Stimulated activated CD8-positive, alpha-beta memory T cell treated with anti-CD3 and anti-CD28 coated beads, Interleukin-7, amount 100 ng/mL, for 1 hour (primary cell): ENCODE measurements at places on chromosomes 7 and 10.

DNA sequence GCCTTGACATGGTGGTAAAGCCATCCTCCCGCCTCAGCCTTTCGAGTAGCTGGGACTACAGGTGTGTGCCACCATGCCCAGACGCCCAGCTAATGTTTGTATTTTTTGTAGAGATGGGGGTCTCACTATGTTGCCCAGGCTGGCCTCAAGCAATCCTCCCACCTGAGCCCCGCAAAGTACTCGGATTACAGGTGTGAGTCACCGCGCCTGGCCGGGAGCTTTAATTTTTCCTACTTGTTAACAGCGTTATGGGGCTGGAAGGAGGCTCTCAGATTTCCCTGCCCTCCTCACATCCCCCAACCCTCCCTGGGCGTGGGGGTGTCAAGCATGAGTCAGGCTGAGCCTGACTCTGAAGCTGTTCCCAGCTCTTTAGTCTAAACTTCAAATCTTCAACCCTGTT, 8.3 kb downstream of the ALKBH4 start:
- no peak for DNase-seq

DNA sequence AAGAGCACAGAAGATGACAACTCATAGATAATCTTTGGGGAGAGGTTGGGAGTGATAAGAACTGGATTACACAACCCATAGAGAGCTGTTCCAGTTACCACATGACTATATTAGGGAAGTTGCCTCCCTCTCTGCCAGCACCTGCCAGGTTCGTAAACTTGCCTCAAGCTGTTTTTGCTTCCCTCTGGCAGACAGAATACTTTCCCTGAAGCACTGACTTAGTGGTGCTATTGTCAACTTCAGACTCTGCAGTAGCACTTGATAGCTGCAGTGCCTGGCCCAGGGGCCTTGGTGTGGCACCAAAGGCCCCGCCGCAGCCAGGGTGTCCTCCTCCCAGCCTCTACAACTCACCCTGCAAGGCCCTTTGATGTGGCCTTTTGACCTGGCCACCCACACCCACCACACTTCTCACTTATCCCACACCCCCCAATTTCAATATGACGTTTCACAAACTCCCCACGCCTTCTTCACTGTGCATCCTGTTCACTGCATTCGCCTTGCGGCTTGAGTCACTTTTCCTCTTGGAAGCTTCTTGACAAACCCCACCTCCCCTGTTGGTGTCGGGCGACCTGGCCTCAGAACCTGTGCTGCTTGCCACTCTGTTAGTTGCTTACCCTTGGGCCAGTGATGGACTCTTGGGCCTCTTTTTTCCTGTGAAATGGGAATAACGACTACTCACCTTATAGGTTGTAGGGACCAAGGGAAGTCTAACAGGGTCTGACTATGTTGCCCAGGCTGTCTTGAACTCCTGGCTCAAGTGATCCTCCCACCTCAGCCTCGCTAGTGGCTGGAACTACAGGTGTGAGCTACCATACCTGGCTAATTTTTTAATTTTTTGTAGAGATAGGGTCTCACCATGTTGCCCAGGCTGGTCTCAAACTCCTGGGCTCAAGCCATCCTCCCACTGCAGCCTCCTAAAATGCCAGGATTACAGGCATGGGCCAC, 50.2 kb upstream of the PODXL start:
- DNase-seq, result no peak

- no peak for DNase-seq
These were observed 6.4 kb upstream of the PRKCQ start for GRCh38 chr10:6586501-6586900.

DNA sequence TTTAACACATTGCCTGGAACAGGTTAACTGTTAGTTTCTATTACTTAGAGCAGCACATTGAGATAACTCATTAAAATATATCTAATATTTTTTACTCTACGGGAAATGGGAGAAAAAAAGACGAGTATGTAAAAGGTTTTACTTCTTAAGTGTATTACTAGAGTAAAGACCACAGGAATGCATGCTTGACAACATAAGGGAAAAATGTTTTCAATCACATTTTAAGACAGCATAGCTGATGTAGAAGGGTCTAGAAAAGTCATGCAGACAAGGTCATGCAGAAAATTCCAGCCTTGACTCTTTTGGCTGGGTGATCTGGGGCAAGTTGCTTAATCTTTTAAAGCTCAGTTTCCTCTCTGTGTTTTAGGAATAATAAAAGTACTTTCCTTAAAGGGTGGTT, 806.2 kb downstream of the CNTNAP2 start:
- DNase-seq, result no peak

- no peak for DNase-seq
These were observed 25.1 kb upstream of the LAMB1 start for GRCh38 chr7:108028111-108028510.

GRCh38 chr7:108589874-108590273, 20.2 kb downstream of the DNAJB9 start:
- no peak for DNase-seq

GRCh38 chr7:117074378-117074777, 121.1 kb downstream of the ST7 start:
- DNase-seq, result no peak

GRCh38 chr7:117873310-117874190, at the start of gene CTTNBP2:
TSS of gene CTTNBP2 (minus strand) at chr7:117873441. CDS start at chr7:117873415, 26 bp downstream.
- no peak for DNase-seq

DNA sequence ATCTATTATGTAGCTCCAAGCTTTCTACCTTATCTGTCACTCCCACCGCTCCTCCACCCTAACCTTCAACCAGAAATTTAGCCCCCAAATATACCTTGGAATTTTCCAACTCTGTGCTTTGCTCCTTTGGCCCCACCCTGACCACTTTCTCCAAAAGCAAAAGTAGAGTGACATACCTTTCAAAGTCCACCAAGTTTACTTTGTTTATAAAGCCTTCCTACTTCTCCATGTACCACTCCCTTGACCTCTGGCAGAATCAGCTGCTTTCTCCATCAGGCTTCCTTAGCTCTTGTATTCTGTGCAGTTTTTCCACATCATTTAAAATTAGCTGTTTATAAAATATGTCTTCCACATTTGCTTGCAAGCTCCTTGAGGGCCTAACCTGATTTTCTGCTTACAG, 40.9 kb upstream of the RSBN1L start:
- DNase-seq, result no peak

DNA sequence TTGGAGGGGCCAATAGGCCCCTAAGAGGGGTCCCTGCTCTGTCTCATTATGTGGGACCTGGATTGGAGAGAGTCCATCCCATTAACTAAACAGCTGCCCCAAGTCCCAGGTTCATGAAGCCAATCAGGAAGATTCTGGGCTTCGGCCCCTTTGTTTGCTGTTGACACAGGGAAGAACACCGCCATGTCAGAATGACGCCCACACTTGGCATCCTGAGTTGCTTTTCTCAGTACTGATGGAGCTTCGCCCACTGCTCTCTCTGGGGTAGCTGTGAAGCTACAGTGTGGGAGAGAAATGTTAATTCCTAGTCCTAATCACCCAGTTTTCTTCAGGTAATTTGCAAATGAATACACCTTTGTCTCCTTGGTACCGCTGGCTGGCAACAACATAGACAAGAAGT, 264.7 kb downstream of the GLRX3 start:
- DNase-seq, result no peak

GRCh38 chr7:115097175-115097671, 175.3 kb downstream of the MDFIC start:
- no peak for DNase-seq
